NCI-H526 treated with DMSO at 0.1 percent for 48 hours (cell line): ENCODE measurements at places on chromosomes 6 and 20.

DNA sequence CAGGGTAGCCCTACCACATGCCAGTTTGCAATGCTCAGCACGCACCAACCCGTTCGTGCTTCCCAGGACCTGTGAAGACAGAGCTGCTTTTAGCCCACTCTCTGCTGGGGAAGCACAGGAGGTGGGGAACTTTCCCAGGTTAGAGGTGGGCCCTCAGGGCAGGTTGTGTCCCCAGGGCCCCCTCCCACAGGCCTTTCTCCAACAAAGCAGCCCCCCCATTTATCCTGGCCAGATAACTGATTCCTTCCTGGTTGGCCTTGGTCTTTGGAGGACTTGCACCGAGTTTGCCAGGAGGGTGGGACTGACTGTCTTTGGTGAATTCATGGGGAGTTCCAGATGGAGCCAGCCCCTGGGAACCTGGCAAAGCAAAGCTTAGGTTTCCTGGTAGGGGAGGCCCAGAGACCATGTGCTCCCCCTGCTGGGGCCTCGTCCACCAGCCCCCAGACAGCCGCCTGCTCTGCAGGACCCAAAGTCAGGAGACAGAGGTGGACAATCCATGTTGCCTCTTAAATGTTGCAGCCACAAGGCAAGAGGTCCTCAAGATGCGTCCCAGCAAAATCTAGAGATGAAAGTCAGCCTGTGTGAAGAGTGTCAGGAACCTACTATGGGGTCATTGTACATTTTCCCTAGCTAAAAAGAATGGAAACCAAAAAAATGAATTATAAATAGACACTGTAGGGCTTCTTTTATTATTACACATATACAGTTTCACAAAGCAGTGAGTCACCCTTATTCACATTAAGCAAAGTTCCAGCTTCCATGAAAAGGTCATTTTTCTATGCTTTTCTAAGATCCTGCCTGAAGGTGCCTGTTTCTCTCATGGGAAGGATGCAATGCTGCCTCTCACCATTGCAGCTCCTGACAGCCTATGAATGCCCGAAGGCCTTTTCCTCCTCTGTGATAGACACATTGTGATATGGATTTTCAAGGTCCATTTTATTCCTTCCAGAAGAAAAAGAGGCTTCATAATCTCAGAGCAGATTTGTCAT is 497.8 kb downstream of the PREX1 start:
- no peak for DNase-seq

DNA sequence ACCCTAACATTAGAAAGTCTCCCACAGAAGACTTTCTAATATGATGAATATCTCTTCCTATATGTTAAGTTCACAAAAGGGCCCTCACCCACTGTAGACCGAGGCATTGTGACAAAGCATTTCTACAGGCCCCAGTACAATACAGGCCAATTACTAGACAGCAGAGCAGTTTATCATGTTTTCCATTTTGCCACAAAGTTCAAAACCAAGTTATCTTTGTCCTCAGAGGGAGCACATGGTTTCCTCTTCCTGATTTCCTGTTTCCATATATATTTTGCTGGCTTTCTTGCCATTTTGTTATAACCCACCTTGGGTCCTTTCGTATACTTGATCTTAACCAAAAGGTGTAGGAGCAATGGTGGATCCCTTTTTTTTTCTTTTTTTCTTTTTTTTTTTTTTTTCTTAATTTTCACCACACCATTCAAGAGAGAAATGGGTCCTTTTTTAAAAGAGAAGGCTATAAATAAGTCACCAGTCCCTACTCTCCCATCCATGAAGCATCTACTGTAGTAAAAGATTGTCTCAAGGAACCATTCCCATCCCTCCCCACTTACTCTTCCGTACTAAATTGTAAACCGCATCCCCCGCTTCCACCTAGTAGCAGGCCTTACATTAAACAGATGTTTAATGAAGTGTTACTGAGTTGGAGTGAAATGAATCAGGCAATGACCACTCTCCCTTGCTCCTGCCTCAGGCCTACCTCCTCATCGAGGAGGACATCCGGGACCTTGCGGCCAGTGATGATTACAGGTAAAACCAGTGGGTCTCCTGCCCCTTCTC is 2.1 kb upstream of the UBE2C start:
- DNase-seq: no peak

DNA sequence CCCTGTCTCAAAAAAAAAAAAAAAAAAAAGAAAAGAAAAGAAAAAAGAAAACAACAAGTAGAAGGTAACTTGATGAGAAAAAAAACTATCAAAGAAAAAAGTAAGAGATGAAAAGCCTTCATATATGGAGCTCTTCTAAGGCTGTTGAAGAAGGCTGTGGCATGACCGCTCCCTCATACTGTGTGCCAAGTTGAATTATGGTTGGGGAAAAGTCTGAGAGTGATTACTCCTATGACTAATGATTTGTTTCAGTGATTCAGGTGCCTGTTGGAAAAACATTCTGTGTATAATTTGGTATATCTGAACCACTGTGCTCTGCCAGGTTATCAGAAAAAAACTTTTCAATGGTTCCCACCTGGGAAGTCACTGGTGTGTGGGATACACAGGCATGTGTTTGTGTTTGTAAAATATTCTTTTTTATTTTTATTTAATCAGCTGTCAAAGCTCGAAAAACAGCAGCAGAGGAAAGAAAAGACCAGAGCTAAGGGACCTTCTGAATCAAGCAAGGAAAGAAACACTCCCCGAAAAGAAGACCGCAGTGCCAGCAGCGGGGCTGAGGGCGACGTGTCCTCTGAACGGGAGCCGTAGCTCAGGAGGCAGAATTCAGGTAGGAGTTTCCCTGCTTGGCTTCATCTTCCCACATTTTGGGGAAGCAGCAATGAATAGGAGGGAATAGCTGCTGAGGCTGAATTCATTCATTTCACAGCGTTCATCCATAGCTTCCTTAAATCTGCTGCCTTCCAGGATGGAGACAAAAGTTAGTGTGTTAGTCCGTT is 69.7 kb upstream of the SCP2D1 start:
- DNase-seq: no peak

DNA sequence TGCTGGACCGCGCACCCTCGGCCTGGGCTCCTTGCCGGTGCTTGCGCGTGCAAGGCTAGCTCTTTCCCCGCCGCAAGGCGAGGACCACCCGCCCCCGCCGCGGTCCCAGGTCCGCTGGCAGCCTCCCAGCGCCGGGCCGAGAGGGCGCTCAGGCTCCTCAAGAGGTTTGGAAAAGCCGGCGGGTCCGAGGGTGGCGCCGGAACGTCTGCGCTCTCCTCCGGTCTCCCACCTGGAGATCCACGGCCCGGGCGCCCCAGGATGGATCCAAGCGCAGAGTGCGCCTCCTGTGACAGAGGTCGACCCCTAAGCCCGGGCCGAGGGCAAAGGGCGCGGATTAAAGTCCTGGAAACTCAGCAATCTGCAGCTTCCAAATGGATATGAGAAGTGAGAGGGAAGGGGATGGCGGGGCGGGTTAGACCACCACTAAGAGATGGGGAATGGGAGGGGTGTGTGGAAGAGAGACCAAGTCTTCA is 575 bp upstream of the MICAL1 start:
- DNase-seq: no peak

GRCh38 chr6:99334526-99335127 is 14.8 kb downstream of the FAXC start:
- peak; percentile 58 for DNase-seq

DNA sequence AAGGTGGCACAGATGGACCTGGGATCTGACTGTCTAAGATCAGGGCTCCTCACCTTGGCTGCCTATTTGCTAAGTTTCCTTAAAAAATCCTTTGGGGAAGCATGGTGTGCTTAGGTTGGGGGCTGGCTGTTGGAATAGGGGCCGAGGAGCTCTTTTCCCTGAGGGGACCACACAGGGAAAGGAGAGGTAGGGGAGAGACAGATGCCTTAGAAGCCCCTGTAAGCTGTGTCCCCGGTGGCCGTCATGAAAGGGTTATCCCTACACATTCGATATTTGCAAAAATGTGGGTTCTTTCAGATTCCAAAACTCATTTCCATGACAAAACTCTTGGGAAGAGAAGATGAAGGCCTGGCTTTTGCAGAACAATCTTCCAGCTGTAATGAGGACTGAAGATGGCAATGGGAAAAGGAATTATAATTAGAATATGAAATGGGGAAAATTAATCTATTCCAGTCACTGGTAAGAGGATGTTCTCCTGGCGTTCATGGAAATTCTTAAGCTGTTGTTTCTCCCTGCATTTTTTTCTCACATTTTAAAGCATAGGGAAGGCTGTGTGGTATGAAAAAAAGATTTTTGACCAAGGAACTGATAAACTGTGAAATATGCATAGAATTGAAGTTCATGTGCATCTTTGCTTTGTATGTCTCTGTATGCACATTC is 53.8 kb downstream of the TOX2 start:
- DNase-seq: no peak

DNA sequence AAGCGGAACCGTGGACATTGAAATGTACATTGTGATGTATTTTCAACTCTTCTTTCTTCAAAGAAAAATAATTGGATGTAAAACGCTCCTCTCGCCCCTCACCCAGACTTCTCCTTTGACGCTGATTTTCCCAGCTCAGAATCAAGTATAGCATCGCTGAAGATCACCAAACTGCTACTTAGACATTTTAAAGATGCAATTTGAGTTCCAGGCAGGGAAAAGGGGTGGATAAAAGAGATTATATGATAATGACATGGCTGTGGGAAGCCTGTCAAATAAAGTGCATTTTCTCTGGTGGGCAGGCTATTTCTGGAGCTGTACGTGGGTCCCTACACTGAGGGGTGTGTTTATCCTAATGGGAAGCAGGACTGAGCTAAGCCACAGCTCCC is 240.4 kb downstream of the CDC5L start:
- DNase-seq: no peak

DNA sequence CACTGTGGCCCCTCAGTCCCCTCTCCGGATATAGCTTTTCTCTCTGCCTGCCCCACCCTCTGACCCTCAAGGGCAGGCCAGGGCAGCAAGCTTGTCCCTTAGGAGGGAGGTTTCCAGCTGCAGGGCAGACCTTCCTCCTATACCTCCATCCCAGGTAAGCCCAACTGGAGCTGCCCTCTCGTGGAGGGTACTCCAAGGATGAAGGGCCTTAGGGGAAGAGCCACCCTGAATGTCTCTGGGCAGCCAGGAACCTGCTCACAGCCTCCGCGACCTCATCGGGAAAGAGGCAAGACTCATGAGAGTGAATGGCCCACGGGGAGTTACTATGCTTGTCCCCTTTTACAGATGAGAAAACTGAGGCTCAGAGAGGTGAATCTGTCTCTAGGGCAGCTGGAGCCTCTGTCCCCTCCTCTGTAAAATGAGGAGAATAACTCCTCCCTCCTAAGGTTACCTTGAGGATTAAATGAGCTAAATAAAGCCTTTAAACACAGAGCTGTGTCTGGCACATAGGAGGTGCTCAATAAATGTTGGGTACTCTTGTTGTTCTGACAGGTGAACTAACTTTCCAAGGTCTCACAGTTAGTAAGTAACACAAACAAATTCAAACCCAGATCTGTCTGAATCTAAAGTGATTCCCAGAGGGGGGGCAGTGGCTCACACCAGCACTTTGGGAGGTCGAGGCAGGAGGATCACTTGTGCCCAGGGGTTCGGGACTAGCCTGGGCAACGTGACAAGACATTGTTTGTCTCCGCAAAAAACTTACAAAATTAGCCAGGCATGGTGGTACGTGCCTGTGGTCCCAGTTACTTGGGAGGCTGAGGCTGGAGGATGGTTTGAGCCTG is 12.1 kb downstream of the SRXN1 start:
- DNase-seq: no peak

DNA sequence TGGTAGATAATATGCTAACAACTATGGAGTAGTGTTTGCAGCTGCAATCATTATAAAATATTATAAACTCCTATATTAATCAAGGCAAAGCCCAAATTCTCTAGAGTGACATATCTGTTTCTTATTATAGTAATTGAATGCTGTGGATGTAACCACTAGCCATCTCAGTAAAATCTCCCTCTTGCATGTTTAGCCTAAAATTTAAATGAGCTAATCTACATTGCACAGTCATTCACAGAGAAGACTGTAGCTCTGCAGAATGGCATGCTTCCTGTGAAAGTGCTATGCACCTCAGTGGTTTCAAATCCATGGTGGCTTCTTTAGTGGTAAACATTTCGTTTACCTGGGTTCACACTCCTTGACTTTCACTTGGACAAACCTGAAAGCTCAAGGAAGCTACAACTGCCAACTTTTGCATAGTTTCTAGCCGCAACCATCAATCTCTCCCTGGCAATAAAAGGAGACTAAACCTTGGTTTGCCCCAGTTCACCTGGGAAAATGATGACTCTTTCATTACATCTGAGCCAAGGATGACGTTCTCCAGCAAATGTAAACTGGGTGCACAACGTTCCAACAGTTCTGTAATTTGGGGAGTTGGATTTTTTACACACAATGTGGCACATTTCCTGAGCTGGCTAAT is 47.2 kb downstream of the FILIP1 start:
- no peak for DNase-seq

GRCh38 chr6:107936162-107936909 is 21.7 kb downstream of the SEC63 start:
- no peak for DNase-seq

- DNase-seq: no peak
Observed at GRCh38 chr20:12053353-12053752, 135.7 kb downstream of the BTBD3 start.

GRCh38 chr20:61127311-61128039 is 124.6 kb upstream of the CDH4 start:
- no peak for DNase-seq
